Stimulated activated naive CD4-positive, alpha-beta T cell (primary cell): ENCODE measurements at places on chromosomes 12 and 14.

- DNase-seq: no peak
These were observed 1541.7 kb upstream of the FLRT2 start for GRCh38 chr14:83988275-83988674.

GRCh38 chr14:40981247-40981646 lies 625.4 kb upstream of the LRFN5 start:
- DNase-seq: no peak

DNA sequence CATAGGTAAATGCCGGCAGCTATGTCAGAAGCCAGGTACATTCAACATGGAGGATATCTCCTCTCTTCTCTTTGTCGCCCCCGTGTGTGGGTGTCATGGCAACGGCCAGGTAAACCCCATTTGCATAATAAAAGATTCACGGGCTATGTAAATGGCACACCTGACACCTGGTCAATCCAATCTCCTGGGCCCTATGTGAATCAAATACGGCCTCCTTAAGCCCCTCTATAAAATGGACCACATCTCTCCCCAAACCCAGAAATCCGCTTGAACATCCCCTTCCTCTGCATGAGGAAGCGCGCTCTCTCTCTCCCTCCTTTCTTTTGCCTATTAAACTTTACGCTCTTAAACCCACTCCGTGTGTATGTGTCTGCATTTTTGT lies 363.7 kb downstream of the SOX5 start:
- DNase-seq: no peak

GRCh38 chr12:38161123-38162000 lies 155.2 kb upstream of the ALG10B start:
- no peak for DNase-seq

DNA sequence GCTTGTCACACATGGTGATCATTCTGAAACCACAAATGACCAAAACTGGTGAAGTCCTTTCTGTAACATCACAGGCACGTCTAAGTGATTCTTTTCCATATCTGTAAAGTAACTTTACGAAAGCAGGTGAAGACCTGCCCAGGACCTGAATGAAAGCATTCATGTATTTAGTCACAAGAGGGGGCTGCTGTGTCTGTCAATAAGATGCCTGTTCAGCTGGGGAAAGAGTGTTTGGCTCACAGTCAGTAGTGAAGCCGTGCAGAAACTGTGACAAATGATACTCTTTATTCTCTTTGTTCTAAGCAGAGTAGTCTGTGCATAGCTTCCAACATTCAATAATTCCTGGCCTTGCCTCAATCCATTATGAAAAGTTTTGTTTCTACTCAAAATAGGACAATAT lies 373.5 kb upstream of the OR4E1 start:
- DNase-seq: no peak

- peak; percentile 11 for DNase-seq
These were observed 77.7 kb downstream of the PPP2R5C start for GRCh38 chr14:101839236-101839635.

DNA sequence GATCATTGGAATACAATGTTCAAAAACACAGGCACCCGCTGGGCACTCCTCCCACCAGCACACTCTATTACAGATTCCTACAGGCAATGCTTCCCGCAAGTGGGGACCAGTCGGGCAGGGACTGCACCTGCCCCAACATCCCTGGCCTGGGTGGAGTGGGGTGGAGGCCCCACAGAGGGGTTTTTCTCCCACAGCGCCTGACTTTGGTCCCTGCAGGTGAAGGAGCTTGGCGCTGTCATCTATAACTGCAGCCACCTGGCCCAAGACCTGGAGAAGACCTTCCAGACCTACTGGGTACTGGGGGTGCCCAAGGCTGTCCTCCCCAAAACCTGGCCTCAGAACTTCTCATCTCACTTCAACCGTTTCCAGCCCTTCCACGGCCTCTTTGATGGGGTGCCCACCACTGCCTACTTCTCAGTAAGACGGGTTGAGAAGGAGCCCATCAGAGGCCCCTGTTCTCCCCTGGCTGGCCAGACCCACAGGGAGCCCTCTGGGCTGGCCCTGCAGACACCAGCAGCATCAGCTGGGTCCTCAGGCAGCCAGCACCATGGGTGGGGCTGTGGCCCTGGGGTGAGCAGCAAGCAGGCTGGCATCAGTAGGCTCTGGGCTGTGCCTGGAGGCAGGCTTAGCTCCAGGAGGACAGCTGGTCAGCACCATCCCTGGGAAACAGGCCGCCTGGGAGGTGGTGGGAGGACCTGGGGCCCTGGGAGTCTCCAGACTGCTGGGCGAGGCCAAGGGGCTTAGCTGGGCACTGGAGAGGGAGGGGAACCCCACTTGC lies 6.0 kb downstream of the PLD4 start:
- no peak for DNase-seq

- no peak for DNase-seq
These were observed 482.0 kb downstream of the TMTC2 start for GRCh38 chr12:83168751-83169150.

DNA sequence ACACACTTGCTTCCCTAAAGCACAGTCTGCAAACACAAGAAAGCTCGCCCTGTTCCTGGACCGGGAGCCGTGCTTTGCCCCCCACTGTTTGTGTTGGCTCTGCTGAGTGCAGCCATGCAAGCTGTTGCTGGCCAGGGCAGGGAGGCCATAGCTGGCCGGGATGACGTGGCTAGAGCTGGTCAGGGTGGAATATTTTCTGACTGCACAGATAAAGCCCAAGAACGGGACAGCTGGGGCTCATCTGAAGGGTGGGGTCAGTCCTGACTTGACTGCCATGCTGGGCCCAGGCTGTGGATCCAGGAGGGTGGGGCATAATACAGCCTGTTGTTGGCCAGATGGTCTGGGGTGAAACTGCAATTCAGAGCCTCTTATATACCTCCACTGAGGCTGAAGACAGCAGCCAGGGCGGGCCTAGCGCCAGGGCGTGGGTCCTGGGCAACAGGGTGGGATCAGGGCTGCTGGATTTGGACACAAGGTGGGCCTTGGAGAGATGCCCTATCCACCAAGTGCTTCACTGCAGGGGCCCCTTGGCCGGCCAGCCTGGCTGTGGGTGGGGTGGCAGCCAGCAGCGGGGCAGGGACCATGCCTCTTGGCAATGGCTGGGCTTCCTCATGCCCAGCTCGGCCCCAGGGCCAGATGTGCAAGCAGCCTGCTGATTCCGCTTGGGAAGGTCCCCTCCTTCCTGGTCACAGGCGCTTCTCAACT lies 14.8 kb downstream of the KMT5A start:
- DNase-seq: no peak

GRCh38 chr12:13454991-13455777 lies 258.7 kb downstream of the EMP1 start:
- DNase-seq: no peak

- no peak for DNase-seq
These were observed 25.6 kb downstream of the MNAT1 start for GRCh38 chr14:60760209-60760608.

DNA sequence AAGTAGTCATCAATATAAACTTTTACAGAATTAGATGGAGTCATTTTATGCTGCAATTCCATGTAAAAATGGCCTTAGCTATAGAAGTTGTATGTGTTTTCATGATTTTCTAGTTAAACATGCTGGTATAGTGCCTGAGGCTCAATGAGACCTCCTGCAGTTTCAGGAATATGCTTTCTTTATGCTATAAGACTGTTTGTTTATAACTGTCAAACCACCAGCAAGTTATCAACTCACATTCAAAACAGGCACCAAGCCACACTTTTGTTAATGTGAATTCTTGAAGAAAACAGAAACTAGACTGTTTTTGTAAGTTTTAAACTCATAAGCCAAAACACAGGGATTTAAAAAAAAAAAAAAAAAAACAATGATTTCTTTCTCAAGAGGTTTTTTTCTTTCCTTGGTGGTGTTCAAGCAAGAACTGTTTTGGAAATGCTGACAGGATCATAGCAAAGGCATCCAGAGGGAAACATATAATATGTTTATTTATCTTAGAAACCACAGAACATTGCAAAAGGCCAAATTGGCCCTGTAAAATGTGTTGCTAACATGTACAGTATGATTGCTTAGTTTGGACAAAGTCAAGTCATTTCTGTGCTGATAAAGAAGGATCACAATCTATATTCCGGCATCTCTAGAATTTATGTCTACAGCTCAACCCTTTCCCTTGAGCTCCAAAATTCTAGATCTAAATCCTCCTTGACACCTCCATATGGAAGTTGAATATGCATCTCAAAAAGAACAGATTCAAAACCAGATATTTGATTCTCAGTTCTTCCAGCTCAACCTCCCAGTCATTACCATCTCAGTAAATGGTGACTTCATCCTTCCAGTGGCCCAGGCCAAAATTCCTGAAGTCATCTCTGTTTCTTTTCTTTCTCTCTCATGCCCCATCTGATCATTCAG lies 29.0 kb upstream of the LUM start:
- DNase-seq: no peak

DNA sequence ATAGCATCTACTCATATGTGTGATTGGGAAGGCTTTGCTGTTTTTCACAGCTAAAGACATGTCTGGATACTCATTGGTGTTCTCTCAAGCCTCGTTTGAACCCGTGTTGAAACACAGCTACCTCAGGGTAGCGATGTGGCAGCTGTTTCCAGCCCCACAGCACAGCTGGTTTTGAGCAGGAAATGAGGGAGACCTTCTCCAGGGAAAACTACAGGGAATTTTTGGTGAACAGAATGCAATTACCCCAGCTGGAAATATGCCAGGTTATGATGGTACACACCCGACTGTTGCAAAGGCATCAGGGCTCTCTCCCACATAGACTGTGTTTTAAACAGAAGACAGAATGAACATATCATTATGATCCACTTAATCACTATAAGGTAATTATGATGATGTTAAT lies 828.9 kb downstream of the VRK1 start:
- no peak for DNase-seq

GRCh38 chr12:110007881-110008280 lies 8.7 kb downstream of the ANKRD13A start:
- no peak for DNase-seq

DNA sequence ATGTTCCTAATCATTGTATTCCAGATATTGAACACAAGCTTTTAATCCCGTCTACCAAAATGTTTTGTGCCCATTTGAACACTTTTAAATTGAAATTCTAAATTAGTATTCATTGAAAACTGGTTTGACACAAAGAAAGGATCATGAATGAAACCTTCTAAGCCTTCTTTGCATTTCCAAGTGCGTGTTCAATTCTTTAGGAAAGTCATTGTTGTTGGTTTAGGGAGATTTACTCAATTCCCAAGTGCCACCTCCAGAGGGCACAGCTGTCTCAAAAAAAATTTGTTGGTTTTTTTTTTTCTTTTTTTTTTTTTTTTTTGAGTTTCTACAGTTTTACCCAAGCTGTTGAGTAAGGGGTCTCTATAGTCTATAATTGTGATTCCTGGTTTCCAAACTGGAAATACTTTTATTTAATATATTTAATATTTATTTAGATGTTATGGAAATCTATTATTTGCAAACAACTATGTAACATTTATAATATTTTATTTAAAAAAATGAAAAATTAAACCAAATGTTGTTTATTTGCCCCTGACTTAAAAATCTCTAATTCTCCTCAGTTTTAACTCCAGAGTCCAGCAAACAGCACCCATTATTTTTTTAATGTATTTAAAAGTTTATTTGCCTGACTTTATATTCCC lies 79.9 kb downstream of the NEDD1 start:
- DNase-seq: no peak

- no peak for DNase-seq
These were observed 29.6 kb downstream of the SMUG1 start for GRCh38 chr12:54159140-54159539.

DNA sequence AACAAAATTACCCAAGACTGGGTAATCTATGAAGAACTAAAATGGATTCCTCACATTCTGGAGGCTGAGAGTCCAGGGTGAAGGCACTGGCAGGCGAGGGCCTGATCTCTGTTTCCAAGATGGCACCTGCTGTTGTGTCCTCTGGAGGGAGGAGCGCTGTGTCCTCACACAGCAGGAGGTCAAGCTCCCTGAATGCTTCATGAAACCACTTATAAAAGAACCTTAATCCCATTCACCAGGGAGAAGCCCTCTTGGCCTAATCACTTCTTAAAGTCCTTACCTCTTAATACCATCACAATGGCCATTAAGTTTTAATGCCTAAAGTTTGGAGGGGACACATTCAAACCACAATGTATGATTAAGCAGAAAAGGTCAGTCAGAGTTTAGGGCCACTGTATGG lies 172.4 kb downstream of the EMP1 start:
- no peak for DNase-seq

GRCh38 chr12:32379667-32380066 lies 19.7 kb upstream of the FGD4 start:
- DNase-seq: no peak

DNA sequence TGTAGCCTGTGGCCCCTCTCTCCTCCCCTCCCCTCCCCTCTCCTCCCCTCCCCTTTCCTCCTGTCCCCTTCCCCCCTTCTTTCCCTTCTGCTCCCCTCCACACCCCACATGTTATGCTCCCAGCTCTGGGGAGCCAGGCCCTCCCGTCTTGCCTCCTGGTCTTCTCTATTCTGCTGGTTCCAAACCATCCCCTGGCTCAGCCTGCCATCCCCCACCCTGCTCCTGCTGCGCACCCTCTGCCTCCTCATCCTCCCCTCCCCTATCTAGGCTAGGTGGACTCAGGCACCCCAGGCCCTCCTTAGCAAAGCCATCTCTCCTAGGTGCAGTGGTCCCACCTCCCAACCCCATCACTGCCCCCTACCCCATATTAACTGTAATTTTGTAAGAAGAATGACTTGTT lies 99.5 kb downstream of the CALM1 start:
- DNase-seq: no peak

GRCh38 chr14:89030921-89031320 lies 206.5 kb downstream of the TTC8 start:
- DNase-seq: no peak
